MCF 10A (cell line): ENCODE measurements at places on chromosomes 5 and 9. TPM values are rescaled to one million over a fixed set of nuclear protein-coding genes. Genes with fewer than 3 reads are reported as not detected.

The GPR151 gene
- total RNA-seq = not detected in 2 replicates

DNA sequence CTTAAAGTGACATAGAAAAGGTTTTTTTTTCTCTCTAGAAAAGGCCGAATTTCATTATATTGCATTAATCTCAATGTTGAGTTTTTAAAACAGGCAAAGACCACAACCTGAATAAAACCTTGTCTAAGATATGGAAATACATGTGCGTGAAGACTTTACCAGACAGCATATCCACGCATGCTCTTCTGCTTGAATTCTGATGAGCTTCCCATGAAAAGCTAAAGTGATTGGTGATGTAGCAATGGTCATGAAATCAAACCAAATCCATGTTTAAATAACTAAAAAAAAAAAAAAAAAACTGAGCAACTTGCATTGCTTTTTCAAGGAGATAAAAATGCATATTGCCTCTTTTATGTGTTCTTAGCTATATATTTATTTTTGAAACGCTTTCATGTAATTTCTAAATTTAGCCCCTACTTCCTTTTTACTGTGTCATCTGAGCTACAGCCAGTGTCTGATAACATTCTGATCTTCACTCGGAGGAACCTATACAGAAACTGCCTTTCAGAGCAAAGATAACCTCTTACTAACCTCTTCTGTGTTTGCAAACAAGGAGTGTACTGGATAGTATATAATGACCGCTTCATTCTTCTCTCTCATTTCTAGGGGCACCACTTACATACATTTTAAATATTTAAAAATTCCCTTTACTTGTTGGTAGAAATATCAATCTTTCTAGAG is 179.1 kb upstream of the GNA14 start:
- no peaks in the 10 kb centered on the region for H3K27me3 ChIP-seq
- H3K27ac ChIP-seq = no peak overlapping the region
- no peak for DNase-seq
- H3K4me1 ChIP-seq = peaks cover 4% of the 10 kb centered on the region

The SPATA31E1 gene
- total RNA-seq = not detected in 2 replicates

- peaks cover 6% of the 10 kb centered on the region for H3K4me1 ChIP-seq
- no peak for DNase-seq
- H3K27ac ChIP-seq = no peak overlapping the region
- no peaks in the 10 kb centered on the region for H3K36me3 ChIP-seq
- H3K4me3 ChIP-seq = peak overlapping the region; percentile 23
Observed at GRCh38 chr5:139847790-139848507, 52.3 kb downstream of the PSD2 start.

The SCGB3A2 gene
- not detected in 2 replicates for total RNA-seq

GRCh38 chr5:107184871-107185270 is 485.9 kb downstream of the EFNA5 start:
- H3K36me3 ChIP-seq = no peaks in the 10 kb centered on the region
- no peak overlapping the region for H3K27ac ChIP-seq
- no peak overlapping the region for H3K4me3 ChIP-seq
- DNase-seq = no peak
- H3K27me3 ChIP-seq = no peaks in the 10 kb centered on the region
- H3K4me1 ChIP-seq = no peaks in the 10 kb centered on the region

DNA sequence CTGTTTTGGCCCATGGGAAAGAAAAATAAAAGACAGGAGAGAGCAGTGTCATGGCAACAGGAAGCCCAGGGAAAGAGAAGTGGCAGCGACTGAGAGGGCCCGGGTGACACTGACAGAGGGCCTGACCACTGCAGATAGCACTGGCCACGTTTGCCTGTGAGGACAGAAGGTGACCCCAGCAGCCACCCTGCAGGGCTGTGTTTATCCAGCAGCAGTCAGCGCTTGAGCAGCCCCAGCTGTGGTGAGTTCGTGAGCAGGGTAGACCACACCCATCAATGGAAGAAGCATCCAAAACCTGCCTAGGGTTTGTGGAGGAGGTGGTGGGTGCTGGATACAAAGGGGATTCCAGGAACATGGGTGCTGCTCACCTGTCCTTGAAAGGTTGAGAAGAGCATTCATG is 222.5 kb downstream of the MARCHF11 start:
- no peaks in the 10 kb centered on the region for H3K4me1 ChIP-seq
- H3K36me3 ChIP-seq = no peaks in the 10 kb centered on the region
- H3K27ac ChIP-seq = no peak overlapping the region
- no peak overlapping the region for H3K4me3 ChIP-seq
- no peak for DNase-seq
